ENCODE measurements at places on chromosomes 2 and 18. TPM values are rescaled to one million over a fixed set of nuclear protein-coding genes. Genes with fewer than 3 reads are reported as not detected.

DYSF gene
- not detected for total RNA-seq

DNA sequence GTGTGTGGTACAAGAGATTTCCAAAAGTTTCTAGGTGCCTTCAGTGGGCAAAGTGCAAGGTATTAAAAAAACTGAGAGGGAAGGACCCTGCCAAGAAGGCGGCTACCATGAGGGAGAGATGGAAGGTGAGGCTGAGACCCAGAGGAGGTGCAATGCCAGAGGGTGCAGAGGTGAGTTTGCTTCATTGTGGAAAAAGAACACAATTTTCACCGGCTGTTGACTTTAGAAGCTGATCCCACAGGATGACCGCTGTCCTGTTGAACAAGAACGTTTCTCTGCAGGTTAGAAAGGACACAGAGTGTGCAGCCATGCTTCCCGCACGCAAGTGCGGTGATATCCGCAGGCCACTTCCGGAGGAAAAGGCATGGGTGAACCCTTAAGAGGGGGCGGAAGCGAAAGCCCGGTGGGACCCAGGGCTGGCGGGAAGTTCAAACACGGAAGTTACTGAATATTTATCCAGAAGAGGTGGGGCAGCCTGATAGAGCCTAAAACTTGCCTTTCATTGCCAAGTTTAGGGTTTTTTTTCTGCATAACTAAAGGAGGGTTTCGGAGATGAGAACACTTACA lies 16.6 kb downstream of the SP110 start:
- H3K4me3 ChIP-seq: peak overlapping the region; percentile 61
- H3K27me3 ChIP-seq: no peaks in the 10 kb centered on the region
- H3K27ac ChIP-seq: peak overlapping the region; percentile 90
- H3K36me3 ChIP-seq: peaks cover 56% of the 10 kb centered on the region
- DNase-seq: peak; percentile 94

DNA sequence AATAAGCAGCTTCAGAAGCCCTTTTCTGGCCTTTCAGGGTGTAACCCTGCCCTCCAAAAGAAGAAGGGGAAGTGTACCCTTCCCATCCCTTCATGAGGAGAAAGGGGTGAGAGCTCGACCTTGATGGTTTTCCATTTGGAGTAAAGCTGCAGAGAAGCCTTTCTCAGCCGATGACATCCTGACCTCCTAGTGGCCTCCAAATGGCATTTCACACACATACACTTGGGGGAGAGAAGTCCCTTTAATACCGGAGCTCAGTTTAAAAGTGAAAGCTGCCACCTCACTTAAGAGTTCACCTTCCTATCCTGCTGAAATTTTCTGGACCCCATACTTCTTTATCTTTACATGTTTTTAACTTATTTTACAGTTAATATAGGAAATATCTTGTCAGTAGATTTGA lies 716.7 kb downstream of the DCDC2C start:
- H3K27ac ChIP-seq: no peak overlapping the region
- H3K4me1 ChIP-seq: no peaks in the 10 kb centered on the region
- no peaks in the 10 kb centered on the region for H3K27me3 ChIP-seq
- H3K4me3 ChIP-seq: no peak overlapping the region

- H3K27ac ChIP-seq: no peak overlapping the region
- no peak overlapping the region for H3K4me3 ChIP-seq
These were observed 2.1 kb downstream of the GULP1 start for GRCh38 chr2:188293601-188294351.

KCNE4 gene
- not detected for total RNA-seq
